Forelimb muscle (tissue), 1 donor: ENCODE measurements at places on chromosomes 12 and 14. TPM values are rescaled to one million over a fixed set of nuclear protein-coding genes. Genes with fewer than 3 reads are reported as not detected.

DNA sequence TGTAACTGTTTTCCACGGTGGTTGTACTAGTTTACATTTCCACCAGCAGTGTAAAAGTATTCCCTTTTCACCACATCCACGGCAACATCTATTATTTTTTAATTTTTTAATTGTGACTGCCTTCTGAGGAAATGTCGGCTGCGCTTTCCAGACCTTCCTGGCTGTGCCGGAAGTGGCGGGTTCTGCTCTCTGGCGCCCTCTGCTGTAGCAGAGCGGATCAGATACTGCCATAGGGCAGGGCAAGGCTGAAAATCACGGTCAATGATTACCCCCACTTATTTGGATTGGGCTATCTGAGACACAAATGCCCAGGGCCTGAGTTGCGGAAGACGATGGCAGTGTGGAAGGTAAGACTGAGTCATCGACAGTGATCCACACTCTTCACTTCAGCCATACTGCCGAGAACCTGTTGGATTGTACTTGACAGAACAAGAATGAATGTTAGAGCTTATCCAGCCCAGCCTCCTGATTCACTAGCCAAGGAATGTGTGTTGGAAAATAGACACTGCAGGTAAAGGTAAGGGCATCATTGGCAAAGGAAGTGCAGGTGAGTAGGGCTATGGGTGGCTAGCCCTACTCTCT lies 124.2 kb downstream of the NTF3 start:
- DNase-seq = no peak

GRCh38 chr12:45638386-45638785 lies 91.1 kb upstream of the ARID2 start:
- DNase-seq = no peak

DNA sequence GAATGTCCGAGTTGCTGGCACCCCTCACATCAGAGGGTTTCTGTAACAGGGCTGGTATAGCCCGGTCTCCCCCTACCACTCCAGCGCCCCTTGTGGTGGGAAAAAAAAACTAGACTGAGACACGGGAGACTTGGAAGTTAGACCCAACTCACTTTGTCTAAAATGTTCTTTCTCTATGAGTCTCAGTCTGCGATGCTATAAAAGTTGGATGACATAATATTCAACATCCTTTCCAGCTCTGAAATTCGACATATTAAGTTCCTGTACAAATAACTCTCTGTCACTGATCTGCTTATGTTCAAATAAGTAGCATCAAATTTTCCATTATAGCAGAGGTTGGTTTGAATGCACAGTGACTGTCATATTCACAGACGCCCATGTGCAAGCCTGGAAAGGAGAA lies 25.7 kb upstream of the TC2N start:
- DNase-seq = peak; percentile 70

- DNase-seq = no peak
These were observed 13.8 kb downstream of the MTHFD1 start for GRCh38 chr14:64401949-64402348.

DNA sequence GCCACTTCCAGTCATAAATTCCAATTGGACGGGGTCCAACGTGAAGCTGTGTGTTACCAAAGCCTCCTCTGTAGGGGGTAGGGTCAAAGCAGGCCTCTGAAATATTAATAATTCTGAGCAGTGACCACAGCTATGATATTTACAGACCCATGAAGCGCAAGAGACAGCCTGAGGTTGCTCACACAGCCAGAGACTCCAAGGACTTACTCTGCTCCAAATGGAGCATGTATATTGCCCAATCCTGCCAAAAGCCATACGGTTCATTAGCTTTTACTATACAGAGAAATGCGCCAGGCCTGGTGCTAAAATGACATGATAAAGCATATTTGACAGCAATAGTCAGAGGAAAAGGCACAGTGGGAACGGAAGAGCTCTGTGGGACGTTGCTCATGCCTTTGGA lies 151.3 kb downstream of the PAH start:
- DNase-seq = no peak

- no peak for DNase-seq
These were observed 30.3 kb upstream of the PELI2 start for GRCh38 chr14:56087671-56088471.

GRCh38 chr12:57175428-57176138 lies 28.2 kb upstream of the LRP1-AS start:
- no peak for DNase-seq

- DNase-seq = no peak
These were observed 1.5 kb downstream of the DIO3 start for GRCh38 chr14:101562659-101563351.

SERPINA4 gene
- not detected for polyA plus RNA-seq

TAS2R10 gene
- 1.1 TPM for polyA plus RNA-seq

PROX2 gene
- 0.85 TPM for polyA plus RNA-seq

DNA sequence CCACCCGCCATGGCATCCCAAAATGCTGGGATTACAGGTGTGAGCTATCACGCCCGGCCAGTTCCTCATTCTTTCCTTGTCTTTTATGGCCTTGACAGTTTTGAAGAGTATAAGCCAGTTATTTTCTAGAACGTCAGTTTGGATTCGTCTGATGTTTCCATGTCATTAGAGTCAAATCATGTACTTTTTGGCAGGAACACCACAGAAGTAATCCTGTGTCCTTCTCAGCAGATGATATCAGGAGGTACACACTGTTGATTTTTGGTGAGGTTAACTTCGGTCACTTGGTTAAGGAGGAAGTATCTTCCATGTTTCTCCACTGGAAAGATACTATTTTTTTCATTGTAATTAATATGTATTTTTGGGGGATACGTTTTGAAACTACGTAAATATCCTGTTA lies 25.1 kb upstream of the VPS33A start:
- DNase-seq = no peak

DNA sequence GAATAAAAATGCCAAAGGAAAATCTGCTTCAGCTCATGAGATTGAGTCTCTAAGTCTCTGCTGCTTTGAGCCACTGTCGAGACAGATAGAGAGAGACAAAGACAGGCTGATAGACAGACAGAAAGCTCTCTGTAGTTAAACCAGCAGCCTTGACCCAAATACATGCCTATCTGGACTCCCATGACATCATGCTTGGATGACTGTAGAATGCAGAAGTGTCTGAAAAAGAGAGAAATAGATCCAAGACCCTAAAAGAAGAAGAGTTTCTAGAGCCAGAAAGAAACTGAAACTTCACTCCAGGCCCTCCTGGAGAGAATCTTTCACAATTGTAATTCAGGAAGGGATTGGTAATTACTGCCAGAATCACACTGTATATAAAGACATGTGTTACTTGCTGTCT lies 122.6 kb upstream of the PLXNC1 start:
- no peak for DNase-seq

- no peak for DNase-seq
These were observed 383.3 kb downstream of the C12orf75 start for GRCh38 chr12:105713606-105714305.

- no peak for DNase-seq
These were observed 116.7 kb downstream of the CACNA1C start for GRCh38 chr12:2169489-2169888.

DNA sequence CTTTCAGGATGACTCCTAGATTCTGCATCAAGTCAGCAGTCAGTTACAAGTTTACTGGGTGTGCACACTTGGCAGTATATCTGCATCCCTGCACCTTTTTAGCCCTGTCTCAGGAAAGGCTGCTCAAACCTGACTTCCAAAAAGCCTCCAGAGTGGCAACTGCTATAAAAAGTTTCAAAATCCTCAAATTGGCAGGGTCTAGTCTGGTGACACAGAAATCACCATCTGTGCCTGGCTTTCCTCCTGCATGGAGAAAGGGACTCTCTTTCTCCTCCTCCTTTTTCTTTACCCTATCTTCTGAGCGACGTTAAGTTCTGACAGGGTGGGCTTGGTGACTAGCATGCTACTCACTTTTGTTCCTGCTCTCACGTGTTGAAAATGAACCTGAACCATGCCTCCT lies 679.5 kb downstream of the C12orf50 start:
- DNase-seq = no peak

DNA sequence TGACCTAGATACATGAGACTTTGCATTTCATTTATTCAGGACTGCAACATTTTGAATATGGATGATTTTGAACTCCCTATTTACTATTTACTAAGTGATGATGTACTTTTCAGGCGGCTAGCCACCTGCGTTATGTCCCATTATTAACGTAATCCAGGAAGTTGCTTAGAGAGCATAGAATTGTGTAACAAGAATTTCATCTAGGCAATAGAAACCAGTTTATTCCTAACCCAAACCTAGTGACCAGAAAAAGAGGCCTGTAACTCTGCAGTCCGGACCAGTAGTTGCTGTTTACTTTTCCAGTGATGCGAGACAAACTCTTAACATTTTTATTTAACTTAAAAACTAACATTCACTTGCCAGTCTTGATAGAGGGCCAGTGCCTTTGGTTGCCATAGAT lies 12.3 kb downstream of the NUDT4 start:
- no peak for DNase-seq

ACYP1 gene
- polyA plus RNA-seq = 17.8 TPM

DNA sequence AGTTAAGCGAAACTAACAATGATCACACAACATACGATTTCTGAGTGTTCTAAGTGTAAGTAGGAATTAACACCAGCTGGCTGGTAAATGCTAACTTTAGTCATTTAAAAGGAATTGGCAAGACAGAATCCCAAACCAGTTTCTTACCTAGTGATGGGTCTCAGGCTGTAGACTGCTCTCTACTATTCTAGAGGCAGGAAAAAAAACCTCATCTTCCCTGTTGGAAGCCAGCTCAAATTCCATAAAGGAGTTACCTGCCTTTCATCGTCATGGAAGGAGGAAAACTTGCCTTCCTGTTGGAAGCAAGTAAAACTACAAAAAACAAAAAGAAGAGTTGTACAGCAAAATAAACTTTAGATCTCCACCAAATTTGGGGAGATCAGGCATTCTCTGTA lies 23.7 kb upstream of the SLC7A8 start:
- no peak for DNase-seq

POTEG gene
- not detected for polyA plus RNA-seq
